SW480 (cell line): ENCODE measurements at places on chromosomes 3 and 15.
A peak's percentile ranks its signal among the peaks of the same experiment; 100 is the strongest.

GRCh38 chr15:76865548-76865991 is 39.6 kb downstream of the SCAPER start:
- no peak for DNase-seq

- DNase-seq, result no peak
Measured at GRCh38 chr3:181470349-181470748, 241.4 kb upstream of the SOX2 start.

DNA sequence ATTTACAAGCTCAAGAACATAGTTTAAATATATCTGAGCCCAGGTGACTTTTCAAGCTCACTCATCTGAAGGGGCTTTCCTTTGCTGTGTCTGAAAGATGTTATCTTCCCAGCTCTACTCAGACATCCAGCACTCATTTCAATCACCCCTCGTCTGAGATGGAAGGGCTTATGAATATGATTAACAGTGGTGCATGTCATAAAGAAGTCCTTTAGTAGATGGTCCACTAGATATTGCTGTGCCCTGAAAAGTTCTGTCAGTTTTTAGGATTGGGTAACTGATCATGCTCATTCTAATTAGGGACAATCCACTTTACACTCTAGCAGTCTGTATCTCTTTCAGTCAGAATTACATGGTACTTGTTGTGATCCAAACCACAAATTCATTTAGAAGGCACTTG is 28.3 kb downstream of the RETNLB start:
- no peak for DNase-seq

- DNase-seq, result no peak
Measured at GRCh38 chr15:43165801-43166325, 19.3 kb upstream of the CCNDBP1 start.

DNA sequence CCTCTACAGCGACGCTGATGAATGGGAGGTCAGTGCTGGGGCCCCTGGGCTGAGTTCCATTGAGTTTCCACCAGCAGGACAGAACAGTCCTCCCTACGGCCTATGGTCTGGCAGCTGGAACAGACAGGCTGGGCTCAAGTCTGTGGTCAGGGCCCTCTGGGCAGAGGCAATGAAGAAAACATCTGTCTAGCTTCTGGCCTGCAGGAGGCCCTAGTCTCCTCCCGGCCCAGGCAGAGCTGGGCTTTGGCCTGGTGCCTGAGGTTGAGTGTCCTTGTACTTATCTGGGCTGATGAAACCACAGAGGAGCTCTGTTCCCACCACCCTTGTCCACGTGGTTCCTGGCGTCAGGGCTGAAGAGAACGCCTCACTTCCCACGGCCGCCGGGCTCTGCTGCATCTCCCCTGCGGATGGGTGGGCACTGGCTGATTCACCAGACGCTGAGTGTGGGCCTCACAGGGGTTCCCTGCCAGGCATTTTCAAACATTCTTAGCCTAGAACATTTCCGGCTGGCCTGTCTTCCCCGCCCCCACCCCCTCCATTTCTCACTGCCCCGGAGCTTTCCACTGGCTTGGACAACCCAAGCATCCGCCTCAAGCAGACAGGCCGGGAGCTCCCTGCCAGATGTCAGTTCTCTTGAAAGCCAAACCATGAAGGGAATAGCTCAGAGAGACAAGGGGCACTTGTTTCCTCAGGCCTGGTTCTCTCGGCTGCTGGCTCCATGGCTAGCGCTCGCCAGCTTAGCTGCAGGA is 20.3 kb downstream of the PPCDC start:
- DNase-seq, result peak; percentile 36

- DNase-seq, result peak; percentile 88
Measured at GRCh38 chr3:195270817-195271409, at the start of gene XXYLT1. Gene XXYLT1 (minus strand): TSS chr3:195271159. CDS start chr3:195271058, 101 bp downstream.

DNA sequence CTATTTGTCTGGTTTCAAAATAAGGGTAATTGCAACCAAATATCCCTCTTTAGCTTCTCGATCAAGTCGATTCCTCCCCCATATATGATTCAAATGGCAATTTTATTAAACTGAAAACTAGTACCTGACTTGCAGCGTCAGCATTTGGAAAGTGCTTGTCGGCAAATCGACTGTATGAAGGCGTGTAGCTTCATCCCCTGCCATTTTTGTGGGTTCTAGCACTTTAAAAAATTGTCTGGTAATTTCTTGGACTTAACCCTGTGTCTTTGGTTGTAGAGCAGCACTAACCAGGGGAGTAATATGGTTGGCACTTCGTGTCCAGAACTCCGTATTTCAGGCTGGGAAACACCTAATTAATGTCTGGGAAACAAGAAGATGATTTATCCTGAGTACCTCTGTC is 573 bp downstream of the MME start:
- DNase-seq, result no peak

DNA sequence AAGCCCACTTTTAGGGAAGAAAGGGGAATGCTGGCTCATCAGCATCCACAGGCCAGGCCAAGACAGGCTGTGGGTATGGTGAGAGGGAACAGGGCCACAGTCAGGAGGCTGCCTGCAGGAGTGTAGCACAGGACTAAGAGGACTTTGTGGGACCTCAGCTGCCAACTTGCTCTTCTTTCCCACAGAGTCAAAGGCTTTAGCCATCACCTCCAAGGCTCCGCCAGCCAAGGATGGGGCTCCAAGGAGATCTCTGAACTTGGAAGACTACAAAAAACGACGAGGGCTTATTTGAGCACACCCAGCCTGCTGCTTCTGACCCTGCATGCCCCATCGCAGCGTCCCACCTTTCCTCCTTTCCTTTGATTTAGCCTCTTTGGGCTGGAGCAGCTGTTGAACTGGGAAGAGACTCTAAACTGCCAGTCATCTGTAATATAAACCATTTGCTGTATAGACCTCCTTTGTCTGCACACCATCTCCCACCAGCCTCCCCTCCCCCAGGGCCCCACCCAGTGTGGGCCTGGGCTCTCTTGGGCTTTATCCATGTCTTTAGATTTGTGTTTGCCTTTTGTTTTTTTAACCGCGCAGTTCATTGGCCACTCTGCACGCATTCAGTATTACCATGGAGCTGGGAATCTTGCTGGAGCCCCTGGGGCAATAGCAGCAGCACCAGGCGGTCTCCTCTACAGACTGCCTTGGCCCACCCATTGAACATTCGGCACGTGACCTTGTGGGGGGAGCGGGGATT is 13.1 kb upstream of the ITPKA start:
- DNase-seq, result no peak

DNA sequence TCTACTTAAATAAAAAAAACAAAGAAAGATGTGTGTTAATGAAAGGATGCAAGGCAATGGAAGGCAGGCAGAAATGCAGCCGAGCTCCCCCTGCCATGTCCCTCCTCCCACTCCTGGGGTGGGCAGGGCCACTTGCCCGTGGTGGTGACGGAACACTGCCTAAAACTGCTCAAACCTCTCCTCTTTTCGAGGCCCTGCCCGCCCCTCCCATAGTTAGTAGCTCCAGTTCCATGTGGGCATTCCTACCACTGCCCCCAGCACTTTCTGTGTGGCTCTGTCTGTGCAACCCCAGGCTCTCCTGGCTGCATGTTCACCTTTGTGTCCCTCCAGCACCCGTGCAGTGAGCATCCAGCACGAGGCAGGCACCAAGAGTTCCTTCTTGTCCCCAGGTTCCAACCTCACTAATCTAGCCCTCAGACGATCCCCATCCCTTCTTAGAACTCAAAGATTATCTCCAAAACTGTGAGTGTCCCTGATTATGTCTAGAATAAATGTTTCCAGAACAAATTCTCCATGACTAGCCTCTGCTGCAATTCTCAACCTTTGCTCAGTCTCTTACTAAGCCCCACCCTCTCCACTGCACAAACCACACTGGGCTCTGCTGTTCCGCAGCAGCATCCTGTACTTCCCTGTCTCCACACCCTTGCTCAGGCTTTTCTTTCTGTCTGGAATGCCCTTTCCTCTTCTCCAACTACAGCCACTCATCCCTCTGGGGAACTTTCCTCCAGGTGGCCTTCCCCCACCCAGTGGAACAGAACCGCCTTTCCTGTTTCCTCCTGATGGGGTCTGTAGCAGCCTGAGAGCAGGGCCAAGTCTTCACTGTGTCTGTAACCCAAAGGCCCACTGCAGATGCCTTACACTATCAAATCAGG is 32.6 kb upstream of the SPTBN5 start:
- DNase-seq, result no peak

- DNase-seq, result no peak
Measured at GRCh38 chr15:77541421-77542181, 91.1 kb downstream of the LINGO1 start.

DNA sequence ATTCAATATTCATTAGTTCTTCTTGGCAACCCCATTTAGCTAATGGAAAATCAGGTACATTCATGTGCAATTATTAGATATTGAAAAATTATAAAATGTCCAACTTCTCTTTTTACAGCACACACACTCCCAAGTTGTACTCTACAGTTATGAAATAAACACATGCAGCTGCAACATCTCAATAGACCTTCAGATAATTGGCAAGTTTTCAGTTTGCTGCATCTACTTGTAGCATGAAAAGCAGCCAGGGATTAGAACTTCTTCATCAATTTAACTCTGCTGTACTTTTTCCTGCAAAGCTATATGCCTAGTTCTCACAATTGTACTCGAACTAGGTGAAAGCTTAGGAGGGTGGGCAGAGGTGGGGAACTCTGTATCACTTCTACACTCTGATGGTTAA is 46.6 kb upstream of the FHIT start:
- no peak for DNase-seq

GRCh38 chr15:40506964-40507571 is 36.3 kb downstream of the CHST14 start:
- DNase-seq, result peak; percentile 69

GRCh38 chr3:67876261-67876660 is 221.8 kb upstream of the SUCLG2 start:
- DNase-seq, result no peak

DNA sequence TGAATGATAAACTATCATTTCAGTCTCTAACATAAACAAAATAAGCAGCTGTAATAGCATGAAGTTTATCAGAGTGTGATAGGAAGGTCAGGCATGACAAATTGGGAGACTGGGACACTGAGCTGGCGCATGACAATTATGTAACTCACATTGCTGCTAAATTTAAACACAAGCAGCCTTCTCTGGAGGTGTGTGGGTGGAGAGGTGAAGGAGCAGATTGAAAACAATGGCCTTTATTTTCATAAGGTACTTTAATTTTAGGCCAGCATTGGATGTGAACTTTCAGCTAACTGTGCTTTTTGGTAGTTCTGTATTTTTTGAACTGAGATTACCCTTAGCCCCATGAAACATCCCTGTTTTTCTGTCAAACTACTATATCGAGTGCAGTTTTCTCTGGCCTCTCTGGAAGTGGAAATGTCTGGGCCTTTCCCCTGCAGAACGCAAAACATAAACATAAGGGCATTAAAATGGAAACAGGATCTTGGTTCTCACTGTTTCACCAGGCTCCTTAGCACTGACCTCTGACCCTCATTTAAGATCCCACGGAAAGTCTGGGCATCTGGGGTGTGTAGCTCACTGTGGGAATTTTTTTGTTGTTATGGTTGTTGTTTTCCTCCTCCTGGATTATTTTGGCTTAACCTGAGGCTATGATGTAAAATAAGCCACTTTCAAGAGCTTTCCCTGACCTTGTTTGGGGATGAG is 160.1 kb upstream of the DPH6 start:
- DNase-seq, result no peak

DNA sequence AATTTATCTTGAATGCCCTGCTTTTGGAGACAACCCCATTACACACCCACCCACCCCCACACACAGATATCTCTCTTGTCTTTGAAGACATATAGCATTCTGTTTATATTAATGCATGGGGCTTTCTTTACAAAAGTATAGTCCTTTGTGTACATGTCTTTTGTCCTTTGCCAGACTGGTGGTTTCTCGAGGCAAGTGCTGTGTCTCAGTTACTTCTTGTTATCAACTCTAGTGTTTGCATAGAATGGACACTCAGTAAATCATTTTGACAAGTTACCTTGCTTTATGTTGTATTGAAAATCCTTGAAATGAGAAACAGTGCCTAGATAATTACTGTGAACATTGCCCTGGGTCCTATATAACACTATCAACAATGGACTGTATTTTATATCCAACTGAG is 33.9 kb downstream of the KBTBD8 start:
- no peak for DNase-seq

GRCh38 chr3:39146611-39147591 is 6.5 kb downstream of the CSRNP1 start:
- DNase-seq, result peak; percentile 89

- DNase-seq, result peak; percentile 11
Measured at GRCh38 chr3:110814170-110815007, 257.2 kb upstream of the NECTIN3 start.

- no peak for DNase-seq
Measured at GRCh38 chr3:182308328-182308727, 485.0 kb upstream of the ATP11B start.
